H7 (cell line): ENCODE measurements at places on chromosomes 7 and 10.
A peak's percentile ranks its signal among the peaks of the same experiment; 100 is the strongest.

DNA sequence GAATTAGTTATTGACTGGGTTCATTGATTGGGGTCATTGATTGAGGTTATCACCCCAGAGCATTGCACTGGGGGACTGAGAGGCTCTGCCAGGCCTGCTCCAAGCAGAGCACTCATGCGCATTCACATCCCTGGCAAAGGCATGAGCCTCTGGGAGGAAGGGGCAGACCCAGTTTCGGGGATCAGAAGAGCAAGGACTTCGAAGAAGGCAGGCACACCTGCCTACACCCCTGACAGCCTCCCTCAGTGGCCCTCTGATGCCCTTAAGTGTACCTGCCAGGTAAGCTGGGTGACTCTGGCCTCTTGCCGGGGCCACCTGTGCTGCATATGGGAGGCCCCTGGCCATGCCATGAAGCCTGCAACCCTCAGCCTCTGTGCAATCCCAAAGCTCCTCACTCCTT, 181.1 kb downstream of the PTPN20 start:
- no peak for DNase-seq

DNA sequence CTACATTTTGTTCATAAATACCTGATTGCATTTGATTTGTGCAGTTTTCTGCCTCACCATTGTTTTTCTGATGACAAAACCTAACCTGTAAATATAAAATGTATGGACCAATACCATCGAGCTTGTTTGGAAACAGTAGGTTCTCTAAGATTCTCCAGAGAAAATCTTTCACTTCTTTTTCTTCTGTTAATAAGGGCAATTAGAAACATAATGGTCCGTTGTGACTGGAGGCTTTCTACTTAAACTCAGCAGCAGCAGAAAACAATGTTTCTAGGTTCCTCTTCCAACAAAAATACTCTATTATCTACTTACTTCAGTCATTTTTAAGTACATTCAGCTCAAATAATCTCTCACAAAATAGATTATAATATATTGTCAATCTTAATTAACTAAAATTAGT, 601.5 kb downstream of the PHTF2 start:
- DNase-seq = no peak

- no peak for DNase-seq
These were observed 35.0 kb downstream of the AUTS2 start for GRCh38 chr7:69633122-69633831.

DNA sequence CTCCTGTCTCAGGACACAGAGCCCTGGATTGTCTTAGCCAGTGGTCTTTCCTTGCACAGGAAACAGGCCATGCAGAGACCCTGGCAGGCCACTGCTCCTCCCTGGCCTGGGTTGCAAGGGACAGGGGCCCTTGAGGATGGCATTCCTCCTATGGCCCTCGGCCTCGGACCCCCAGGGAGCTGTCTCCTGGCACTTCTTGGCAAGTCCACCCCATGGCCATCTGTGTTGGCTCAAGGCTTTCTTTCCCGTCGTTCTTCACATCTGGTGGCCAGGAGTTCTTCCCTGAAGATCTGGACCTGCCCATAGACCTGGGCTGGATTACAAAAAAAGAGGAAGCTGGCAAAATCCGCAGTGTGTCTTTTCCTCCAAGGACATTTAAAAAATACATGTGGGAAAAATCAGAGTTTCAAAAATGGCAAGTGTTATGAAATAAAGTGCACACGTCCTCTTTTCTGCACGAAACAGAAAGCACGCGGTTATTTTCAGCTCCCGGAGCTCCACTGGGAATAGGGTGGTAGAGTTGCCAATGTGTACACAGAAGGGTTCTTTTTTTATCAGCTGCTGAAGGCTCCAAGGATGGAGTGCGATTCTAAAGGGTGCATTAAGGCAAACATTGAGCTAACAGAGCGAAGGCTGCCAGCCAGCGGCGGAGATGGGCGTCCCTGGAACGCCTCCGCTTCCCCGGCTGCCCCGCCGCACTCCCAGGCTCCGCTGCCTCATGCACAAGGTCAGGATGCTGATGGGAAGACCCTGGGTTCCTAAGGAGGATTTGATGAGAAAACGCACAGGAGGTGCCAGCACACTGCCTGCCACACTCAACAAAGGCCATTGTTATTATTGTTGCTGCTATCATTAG, 62.8 kb upstream of the FAM20C start:
- DNase-seq = no peak

GRCh38 chr7:85686401-85687181, 499.7 kb upstream of the SEMA3D start:
- no peak for DNase-seq

GRCh38 chr10:115093286-115093775, at the start of gene ATRNL1:
Gene ATRNL1 (plus strand): TSS chr10:115093365. CDS start chr10:115093751, 386 bp downstream.
- DNase-seq = peak; percentile 89

DNA sequence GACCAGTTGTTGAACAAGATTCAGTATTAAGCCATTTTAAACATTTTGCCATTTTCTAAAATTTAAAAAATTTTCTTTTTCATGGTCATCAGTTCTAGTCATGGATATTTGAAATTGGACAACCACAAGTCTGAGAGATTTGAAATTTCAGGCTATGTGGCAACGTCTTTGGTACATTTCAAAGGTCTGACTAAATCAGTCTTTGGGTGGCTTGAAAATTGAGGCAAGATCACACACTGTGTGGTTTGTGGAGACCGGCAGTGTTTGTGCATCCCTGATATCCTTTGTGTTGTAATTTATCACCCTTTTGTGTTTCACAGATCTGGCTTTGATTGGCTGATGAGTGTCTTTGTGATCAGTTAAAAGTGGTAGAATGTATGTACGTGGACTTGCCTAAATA, 35.7 kb downstream of the CCAR1 start:
- no peak for DNase-seq

DNA sequence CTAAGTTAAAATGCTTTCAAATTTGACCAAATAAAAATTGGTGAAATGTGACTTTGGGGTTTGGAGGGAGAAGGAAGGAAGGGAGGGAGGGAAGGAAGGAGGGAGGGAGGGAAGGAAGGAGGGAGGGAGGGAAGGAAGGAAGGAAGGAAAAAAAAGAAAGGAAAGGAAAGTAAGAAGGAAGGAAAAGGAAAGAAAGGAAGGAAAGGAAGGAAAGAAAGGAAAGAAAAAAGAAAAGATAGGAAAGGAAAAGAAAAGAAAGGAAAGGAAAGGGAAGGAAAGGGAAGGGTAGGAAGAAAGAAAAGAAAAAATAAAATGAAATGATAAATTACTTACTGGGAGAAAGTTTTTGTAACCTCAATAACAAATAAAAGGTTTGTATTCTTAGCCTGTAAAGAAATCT, 24.1 kb upstream of the GGCT start:
- DNase-seq = no peak

- no peak for DNase-seq
These were observed 416.9 kb downstream of the THSD7A start for GRCh38 chr7:11415101-11415500.

- peak; percentile 71 for DNase-seq
These were observed 24.3 kb upstream of the CPA2 start for GRCh38 chr7:130242198-130243014.

- DNase-seq = no peak
These were observed 53.7 kb upstream of the TMEM248 start for GRCh38 chr7:66867198-66867790.

DNA sequence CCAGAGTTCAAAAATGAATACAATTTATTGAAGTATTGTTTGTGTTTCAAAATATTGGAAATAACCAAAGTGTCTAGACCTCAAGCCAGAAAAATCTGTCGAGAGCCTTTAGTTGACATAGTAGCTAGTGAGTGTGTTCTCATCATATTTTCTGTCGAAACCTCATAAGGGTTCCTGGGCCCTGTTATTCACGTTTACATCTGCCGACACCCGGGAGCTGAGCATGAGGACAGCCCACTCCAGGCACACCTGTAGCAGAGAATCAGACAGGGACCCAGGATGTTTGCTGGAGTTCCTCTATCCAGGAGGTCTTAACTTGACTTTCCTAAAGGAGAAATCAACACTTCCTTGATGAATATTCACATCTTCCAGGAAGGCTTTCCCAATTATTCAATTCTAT, 72.1 kb upstream of the FGL2 start:
- DNase-seq = no peak

- DNase-seq = no peak
These were observed 122.2 kb downstream of the NPY start for GRCh38 chr7:24406053-24406788.

DNA sequence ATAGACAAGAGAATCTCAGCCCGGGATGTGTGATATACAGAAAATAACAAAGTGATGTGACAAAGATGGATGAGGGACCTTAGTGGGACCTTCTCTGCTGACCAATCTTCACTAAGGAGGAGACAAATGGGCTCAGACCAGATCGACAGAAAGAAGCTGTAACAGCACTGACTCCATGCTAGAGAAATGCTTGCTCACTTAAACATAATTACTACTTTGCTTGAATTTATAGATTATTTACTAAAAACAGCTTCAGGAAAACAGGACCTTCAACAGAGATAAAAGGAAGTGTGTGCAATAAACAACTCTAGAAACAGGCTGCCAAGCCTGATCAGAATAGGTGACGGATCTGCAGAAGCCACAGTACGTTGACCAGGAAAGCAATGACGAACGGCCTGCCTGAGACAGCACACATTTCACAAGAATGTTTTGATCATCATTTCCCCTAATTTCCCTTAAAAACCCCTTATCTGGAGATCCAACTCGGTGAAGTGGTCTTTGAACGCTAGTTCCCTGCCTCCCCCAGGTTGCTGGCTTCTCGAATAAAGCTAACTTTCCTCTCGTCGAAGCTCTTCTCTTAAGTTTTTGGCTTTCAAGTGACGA, 98.4 kb upstream of the STEAP1B start:
- no peak for DNase-seq

DNA sequence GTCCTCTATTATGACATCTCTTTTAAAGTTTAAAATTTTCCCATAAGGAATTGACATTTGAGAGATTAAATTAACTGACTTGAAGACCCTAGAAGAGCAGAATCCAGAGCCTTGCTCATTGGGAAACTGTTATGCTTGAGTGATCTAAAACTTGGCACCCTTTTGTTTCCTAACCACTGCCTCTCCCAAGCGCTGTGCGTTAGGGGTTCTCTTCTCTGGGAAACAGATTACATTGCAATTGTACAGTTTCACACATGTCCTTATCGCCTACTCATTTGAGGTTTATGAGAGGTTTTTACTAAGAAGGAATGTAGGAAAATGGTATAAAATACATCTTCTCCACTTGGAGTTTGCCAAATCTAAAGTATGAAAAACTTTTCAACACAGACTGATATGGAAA, 126.8 kb upstream of the AMPH start:
- no peak for DNase-seq

- DNase-seq = no peak
These were observed 18.4 kb downstream of the ARL4A start for GRCh38 chr7:12705878-12706277.

GRCh38 chr10:9786101-9786500, 1231.6 kb upstream of the CELF2 start:
- no peak for DNase-seq

GRCh38 chr7:26454180-26454579, 162.5 kb downstream of the SNX10 start:
- DNase-seq = no peak

DNA sequence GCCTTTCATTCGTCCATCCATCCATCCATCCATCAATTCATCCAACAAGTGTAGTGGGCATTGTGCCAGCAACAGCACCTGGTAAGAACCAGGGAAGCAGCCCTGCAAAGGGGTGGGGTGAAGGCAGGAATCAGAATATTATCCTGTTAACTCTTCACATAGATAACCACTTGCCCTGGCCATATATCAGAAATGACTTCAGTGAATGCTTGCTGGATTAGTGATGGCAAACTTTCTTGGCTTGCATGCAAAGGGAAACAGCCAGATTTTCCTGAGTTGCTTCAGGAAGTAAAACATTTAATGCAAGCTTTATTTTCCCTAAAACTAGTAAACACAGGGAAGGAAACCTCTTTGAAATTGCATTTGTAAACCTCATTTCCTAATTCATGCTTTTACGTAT, 743 bp downstream of the OR2A5 start:
- DNase-seq = no peak

GRCh38 chr7:120400806-120401455, 128.0 kb downstream of the KCND2 start:
- DNase-seq = no peak

DNA sequence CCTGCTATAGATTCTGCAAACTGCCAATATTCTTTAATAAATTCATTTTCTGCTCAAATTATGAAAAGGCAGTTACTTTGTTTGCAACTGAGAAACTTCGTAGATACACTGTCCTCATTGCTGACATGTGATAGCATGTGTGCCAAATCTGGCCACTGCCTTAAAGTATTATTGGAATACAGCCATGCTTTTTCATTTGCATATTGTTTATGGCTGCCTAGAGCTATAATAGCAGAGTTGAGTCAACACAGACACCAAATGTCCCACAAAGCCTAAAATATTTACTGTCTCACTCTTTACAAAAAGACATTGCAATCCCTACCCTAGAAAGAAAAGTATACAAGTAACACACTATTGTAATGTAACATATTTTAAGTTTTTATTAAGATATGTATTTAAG, 647.4 kb downstream of the XPNPEP1 start:
- DNase-seq = no peak

DNA sequence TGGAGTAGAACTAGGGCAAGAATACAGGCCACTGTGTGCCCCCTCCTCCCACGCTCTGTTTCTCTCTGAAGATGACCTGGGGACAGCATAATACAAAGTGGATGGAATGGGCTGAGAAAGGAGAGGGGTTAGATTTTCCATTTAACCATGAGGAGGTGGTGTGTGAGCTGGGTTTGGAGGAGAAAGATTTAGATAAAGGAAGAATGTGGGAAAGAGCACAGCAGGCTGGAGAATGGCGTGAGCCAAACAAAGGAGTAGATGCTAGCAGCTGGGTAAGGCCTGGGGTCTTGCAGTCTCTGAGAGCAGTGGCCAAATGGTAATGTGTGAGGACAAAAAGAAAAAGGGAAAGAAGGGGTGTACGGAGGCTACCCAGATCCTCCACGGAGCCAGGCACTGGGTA, 8.6 kb downstream of the PNLIPRP2 start:
- DNase-seq = no peak

DNA sequence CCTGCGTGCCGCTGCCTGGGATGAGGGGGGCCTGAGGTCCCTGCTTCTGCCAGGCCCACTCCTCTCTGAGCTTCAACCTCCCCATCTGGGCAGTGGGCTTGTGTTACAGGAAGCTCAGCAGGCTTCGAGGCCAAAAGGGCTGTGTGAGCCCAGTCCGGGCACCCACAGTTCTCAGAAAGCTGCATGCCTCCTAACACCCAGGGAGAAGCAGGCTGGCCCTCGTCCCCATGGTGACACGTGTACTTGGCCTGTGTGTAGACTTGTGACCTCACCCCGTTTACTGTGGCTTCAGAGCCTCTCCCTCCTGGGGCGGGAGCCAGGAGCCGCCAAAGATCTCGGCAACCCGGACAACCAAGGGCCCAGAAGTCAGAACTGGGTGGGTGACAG, 2.2 kb upstream of the GRIFIN start:
- peak; percentile 65 for DNase-seq

DNA sequence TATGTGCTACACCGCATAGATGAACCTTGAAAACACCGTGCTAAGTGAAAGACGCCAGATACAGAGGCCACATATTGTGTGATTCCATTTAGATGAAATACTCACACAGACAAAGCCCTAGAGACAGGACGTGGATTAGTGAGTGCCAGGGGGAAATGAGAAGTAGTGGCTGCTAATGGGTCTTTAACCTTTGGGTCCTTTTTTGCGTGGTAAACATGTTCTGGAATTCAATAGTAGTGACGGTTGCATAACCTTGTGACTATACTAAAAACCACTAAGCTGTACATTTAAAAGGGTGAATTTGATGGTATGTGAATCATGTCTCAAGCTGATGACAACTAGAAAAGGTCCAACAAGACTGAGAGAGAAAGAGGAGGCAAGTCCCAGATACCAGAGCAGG, 15.6 kb downstream of the SMKR1 start:
- no peak for DNase-seq
